ENCODE measurements at places on chromosomes 2 and 18.

- DNase-seq, result no peak
Observed at GRCh38 chr2:76268902-76269620, 558.3 kb upstream of the GCFC2 start.

GRCh38 chr2:175832866-175833265, 169.2 kb downstream of the LNPK start:
- no peak for DNase-seq

DNA sequence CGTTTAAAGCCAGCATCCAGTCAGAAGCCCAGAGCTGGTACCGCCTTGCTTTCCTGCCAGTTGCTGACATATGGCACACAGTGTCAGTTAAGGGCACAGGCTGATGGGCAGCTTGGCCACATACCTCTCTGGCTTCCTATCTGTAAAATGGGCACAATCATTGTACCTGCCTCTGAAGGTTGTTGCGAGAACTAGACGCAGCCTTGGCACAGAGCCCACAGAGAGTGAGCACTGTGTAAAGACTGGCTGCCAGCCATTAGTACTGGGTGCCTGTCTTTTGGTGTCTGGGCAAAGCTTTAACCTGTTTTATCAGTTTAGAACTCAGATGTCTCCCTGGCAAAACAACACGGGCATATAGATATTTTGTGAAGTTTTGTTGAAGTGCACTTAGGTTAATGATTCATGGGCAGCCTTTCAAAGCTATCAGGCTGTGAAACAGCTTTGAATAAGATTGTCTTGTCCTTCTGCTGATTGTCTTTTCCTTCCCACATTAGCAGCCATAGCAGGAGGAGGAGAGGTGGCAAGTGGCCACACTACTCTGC, 269.5 kb downstream of the NEDD4L start:
- no peak for DNase-seq

DNA sequence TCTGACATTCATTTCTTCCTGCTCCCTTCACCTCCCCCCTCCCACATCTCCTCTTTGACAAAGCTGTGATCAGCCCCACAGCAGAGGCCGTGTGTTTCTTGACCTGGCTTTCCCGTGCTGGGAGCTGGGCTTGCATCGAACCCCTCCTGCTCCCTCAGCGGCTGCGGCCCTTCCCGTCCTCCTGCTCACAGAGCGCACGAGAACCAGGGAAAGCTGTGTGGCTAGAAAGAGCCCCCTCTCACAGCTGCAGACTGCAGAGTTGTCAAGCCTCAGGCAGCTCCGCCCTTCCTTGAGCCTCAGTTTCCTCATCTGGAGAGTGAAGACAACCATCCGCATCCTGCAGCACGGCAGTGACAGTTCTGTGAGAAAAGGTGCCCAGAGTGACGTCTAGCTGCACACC, 65.7 kb upstream of the GLI2 start:
- no peak for DNase-seq

DNA sequence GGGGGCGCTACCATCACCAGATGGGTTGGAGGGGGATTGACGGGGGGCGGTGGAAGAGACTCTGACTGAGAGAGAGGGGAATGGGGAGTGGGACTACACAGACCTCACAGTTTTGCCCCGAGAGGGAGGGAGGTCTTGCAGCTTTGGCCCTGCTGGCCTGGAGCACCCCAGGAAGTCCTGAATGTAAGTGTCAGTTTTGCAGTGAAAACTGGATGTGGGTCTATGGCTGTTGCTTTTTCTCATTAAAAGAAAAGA, 2.4 kb downstream of the TCF7L1 start:
- DNase-seq, result no peak

- DNase-seq, result no peak
Observed at GRCh38 chr18:23143815-23144261, 8.6 kb downstream of the CABLES1 start.
